ENCODE measurements at places on chromosomes 1 and 21.

GRCh38 chr1:118627435-118627834 lies 360.7 kb downstream of the TBX15 start:
- DNase-seq, result no peak

DNA sequence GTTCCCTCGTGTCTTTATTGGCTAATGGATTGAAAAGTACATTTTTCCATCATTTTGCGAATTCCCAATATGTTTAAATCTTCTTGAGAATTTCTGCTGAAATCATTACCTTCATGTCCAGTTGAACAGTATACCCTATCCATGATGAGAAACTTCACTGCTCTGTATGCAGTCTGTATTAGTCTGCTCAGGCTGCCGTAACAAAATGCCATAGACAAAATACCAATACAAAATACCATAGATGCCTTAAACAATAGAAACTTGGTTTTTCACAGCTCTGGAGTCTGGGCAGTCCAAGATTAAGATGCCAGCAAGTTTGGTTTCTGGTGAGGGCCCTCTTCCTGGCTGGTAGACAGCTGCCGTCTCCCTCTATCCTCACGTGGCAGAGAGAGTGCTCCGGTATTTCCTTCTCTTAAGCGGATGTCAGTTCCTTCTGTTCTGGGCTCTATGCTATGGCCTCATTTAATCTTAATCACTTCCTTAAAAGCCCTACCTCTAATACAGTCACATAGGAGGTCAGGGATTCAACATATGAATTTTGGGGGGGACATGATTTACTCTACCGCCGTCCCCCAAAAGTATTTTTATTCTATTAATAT lies 27.0 kb downstream of the CXADR start:
- DNase-seq, result no peak

- DNase-seq, result no peak
Observed at GRCh38 chr1:19922015-19922688, 1.3 kb downstream of the PLA2G2E start.

DNA sequence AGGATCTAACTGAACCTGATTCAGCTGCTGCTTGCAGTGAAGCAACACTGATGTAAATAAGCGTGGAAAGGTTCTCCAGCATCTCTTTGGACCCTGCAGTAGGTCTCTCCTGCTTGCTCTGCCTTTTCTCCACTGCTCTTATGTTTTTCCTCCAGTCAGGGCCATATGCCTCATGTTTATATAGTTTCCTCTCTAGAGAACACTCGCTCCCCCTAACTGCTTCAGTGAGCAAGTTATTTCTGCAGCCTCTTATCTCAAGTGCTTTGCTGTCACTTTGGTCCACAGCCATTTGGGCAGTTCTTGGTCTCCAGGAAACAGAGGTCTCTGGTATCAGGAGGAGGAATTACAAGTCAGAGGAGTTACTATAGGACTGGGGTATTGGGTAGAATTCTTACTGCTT lies 5.3 kb downstream of the PRUNE1 start:
- DNase-seq, result no peak

GRCh38 chr21:42555756-42556438 lies 42.2 kb downstream of the SLC37A1 start:
- no peak for DNase-seq

GRCh38 chr1:175129997-175130648 lies 62.5 kb downstream of the KIAA0040 start:
- no peak for DNase-seq

GRCh38 chr21:44925378-44925755 lies 4.7 kb upstream of the ITGB2 start:
- no peak for DNase-seq

DNA sequence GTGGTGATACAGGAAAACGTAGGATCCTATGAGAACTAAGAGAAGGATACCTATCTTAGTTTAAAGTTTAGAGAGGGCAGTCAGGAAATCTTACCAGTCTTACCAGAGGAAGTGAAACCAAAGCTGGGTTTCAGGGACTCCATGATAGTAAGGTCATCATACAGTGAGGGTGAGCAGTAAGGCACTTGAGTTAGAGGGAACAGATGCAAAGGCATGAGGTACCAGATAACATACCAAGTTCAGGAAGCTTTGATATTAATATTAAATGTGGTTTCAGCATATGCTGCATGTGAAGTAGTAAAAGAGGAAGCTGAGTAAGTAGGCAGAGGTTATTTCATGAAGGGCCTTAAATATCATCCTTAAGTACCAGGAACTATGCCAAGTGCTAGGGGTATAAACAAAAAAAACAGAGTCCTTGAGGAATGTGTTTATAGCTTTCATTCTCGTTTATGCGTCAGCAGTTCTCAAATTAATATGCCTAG lies 16.9 kb downstream of the ATG4C start:
- DNase-seq, result peak; percentile 60

- no peak for DNase-seq
Observed at GRCh38 chr1:67407498-67407897, 22.7 kb downstream of the SERBP1 start.

GRCh38 chr21:45995686-45996179 lies 14.2 kb downstream of the COL6A1 start:
- no peak for DNase-seq

- DNase-seq, result no peak
Observed at GRCh38 chr21:24096651-24097050, 1510.6 kb downstream of the MRPL39 start.

DNA sequence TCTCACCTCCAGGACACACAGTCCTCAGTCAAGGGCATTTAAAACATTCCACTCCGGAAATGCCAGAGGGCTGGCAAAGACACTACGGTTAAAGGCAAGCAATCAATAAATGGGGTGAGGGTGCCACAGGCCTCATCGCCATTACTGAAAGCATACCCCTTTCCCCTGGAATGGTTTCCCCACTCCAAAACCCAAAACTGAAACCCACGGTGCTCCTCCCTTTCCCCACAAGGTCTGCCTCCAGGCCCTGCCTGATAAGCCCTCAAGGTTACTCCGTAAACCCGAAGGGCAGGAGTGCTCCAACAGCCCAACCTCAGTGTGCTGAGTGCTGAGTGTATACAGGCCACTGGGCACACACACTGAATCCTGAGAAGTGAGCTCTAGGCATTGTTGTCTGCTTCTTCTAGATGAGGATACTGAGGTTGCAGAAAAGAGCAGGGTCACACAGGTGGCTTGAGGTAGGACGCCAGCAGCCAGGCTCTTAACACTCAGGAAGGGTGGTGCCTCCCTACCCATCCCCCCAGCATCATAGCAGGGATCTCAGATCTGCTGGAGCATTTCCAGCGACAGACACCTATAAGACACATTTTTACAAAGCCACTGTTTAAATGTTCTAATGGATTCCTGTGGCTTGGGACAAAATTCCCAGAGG lies 29.0 kb downstream of the SSBP3 start:
- DNase-seq, result no peak

DNA sequence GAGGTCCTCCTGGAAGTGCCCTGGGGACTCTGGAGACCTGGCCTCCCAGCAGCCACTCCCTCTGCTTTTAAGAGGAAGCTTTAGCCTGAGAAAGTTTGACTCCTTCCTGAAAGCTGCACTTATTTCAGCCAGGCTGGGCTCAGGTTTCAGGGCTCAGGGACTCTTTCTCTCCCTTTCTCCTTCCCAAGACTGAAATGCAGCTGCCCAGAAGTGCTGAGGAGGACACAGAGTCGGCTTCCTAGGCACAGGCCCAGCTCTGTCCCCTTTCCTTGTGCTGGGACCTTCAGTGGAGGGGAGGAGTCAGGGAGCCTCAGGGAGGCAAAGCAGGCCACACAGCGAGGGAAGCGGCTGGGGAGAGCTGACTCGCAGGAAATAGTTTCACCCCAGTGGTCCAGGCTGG lies 137.3 kb downstream of the NAV1 start:
- DNase-seq, result no peak

DNA sequence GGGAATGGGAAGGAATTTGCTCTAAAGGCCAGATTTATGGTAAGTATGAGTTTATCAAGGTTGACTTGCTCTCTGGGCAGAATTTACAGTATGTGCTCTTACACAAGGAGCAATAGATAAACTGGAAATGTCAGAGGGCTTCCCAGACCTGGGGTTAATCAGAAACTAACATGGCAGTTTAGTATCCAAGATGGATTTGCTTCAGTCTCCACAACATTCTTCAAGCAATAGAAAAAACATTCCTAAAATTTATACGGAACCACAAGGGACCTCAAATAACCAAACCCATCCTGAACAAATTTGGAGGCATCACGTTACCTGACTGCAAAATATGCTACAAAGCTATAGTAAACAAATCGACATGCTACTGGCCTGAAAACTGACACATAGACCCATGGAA lies 606.7 kb upstream of the CHRM3 start:
- no peak for DNase-seq

- no peak for DNase-seq
Observed at GRCh38 chr1:25711555-25712298, 88.3 kb upstream of the SELENON start.

GRCh38 chr1:212002536-212002935 lies 32.8 kb downstream of the INTS7 start:
- DNase-seq, result no peak

DNA sequence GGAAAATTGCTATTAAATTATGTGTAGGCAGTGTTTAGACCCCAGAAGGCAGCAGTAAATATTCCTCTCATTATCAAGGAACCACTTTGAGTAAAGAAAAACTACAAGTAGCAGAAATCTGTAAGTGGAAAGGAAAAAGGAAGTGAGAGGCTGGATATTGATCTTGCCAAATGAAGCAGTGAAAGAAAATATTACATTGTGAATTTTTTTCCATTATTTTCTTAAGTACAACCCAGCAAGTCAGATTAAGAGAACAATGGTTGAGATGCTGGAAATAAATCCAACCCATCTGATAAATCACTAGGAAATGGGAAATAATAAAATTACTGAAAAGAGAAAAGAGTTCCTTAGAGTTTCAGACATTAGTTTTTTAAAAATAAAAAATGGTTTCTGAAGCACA lies 106.7 kb downstream of the HMCN1 start:
- no peak for DNase-seq

- peak; percentile 71 for DNase-seq
Observed at GRCh38 chr1:221708987-221709386, 32.9 kb downstream of the DUSP10 start.

GRCh38 chr1:59178339-59179187 lies 118.3 kb upstream of the FGGY start:
- DNase-seq, result no peak

GRCh38 chr21:45299864-45300785 lies 12.4 kb upstream of the POFUT2 start:
- DNase-seq, result no peak

DNA sequence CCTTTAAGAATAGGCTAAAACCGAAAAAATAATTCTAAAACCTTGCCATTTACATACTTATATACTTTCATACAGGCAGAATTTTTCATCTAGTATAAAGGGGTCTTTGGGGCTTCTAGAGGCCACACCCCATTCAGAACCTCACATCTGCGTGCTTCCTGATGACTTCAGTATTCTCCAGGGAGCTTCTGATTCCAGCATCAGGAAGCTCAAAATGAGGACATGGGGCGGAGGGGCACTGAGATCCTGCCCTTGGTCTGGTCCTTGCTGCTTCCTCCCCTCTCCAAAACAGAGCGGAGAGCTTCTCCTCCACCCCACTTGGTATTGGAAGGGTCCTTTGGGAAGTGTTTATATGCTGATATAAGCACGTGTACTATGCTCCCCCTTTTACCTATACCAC lies 13.8 kb downstream of the PAX7 start:
- DNase-seq, result no peak

GRCh38 chr1:2821966-2822620 lies 20.6 kb upstream of the TTC34 start:
- no peak for DNase-seq

DNA sequence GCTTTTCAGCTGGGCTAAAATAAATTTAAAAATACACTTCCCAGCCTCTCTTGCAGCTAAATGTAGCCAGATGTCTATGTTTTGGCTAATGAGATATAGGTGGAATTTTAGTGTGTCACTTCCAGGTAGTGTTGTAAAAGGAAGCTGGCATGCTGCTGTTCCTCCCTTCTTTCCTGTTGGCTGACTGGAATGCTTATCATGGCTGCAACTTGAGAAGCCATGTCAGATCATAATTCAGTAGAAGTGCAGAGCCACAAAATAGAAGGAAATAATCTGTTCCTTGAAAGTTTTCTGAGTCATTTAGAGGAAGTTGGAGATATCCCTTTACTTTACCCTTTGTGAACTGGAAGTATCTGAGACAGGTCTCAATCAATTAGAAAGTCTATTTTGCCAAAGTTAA lies 10.9 kb upstream of the RBM15 start:
- no peak for DNase-seq

GRCh38 chr1:97680470-97680869 lies 240.4 kb downstream of the DPYD start:
- DNase-seq, result no peak

GRCh38 chr21:14880922-14881321 lies 183.9 kb downstream of the NRIP1 start:
- no peak for DNase-seq

- DNase-seq, result no peak
Observed at GRCh38 chr1:103517380-103518047, 8.0 kb upstream of the RNPC3 start.

GRCh38 chr1:47853852-47854251 lies 143.3 kb downstream of the TRABD2B start:
- no peak for DNase-seq

DNA sequence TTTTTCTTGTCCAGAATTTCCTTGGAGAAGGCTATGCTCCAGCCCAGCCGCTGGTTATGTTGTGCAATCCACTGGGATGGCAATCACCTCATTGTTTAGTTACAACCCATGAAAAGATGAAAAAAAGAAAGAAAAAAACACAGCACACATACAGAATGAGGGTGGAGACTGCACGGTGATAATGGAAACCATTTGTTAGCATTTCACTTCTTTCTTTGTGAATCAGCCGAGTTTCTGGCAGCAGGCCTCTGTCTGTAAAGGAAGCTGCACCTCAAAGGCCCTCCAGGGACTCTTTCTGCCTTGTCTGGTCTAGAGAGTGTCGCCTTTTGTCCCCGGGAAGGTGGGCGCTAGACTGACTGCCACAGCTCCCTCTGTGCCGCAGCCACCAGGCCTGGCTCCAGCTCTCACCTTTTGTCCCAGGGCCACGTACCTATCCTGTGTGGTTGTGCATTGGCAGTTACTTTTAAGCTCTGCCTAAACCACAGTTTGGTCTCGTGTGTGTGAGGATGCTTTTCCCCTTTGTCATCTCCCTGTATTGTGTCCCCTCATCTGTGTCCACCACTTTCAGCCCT lies 35.6 kb downstream of the NGF start:
- DNase-seq, result no peak

DNA sequence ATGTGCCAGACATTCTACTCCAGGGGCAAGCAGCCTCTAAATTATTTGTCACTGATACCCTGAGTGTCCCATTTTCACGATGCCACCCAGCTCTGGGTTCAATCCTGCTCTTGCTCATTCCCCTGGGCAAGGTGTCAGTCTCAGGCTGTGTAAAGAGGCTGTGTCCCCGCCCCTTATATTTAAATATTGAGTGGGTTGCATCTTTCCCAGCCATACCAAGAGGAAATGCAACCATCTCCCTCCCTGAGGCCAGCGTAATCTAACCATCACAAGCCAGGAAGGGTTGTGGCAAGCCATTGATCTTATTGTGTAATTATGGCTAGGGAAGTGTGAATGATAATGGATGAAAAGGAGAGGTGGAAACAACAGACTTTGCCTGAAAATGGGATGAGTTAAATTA lies 54.7 kb upstream of the CLDN14 start:
- DNase-seq, result no peak
